Astrocyte (in vitro differentiated cells and primary cell): ENCODE measurements at places on chromosomes 12 and 14. TPM values are rescaled to one million over a fixed set of nuclear protein-coding genes. Genes with fewer than 3 reads are reported as not detected.

DNA sequence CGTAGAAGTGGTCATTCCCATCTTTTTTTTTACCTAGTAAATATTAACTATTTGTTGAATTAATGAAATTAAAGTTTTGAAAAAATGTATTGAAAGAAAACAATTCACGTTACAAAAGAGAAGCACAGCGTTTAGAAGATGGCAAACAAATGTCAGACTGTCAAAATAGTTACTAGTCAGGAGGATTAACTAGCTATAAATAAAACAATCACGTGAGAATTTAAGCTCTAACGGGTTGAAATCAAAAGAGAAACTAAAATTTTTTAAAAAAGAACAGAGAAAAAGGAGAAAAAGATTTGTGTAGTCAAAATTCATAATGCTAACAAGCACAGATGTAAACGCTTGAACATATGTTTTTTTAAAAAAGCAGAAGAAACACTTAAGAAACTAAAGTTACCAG is 26.4 kb downstream of the DDHD1 start:
- H3K27ac ChIP-seq: no peak overlapping the region
- no peak for DNase-seq
- no peak overlapping the region for H3K4me3 ChIP-seq
- no peaks in the 10 kb centered on the region for H3K36me3 ChIP-seq

GRCh38 chr14:55238019-55238680 is 33.1 kb upstream of the FBXO34 start:
- H3K27me3 ChIP-seq: peaks cover 21% of the 10 kb centered on the region
- no peak overlapping the region for H3K4me3 ChIP-seq
- H3K4me1 ChIP-seq: no peaks in the 10 kb centered on the region

- H3K4me1 ChIP-seq: peaks cover 16% of the 10 kb centered on the region
- DNase-seq: peak; percentile 79
- H3K36me3 ChIP-seq: no peaks in the 10 kb centered on the region
- H3K4me3 ChIP-seq: no peak overlapping the region
- no peak overlapping the region for H3K27ac ChIP-seq
Observed at GRCh38 chr12:11695321-11695720, 45.8 kb downstream of the ETV6 start.

GRCh38 chr14:30385925-30386324 is 173.0 kb upstream of the G2E3 start:
- H3K27me3 ChIP-seq: no peaks in the 10 kb centered on the region
- H3K4me1 ChIP-seq: no peaks in the 10 kb centered on the region
- no peak overlapping the region for H3K27ac ChIP-seq

DNA sequence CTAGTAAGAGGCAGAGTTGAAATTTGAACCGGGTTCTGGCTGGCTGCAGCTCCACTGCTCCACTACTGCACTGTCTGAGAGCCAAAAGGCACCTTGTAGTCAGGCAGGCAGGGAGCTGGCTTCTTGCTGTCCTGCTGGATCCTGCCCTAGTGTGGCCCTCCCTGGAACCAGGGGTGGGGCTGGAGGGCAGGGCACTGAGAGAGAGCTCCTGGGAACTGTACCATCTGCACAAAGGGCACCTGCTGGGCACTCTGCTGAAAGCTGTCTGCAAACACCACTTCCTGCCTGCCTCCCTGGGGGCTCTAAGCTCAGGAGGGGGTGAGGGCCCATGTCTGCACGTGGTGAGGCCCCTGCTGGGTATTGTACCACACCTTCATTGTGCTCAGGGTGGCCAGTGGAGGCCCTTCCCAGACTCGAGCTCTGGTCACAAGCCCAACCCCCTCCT is 19.0 kb upstream of the TCL1B start:
- H3K4me3 ChIP-seq: no peak overlapping the region
- no peaks in the 10 kb centered on the region for H3K27me3 ChIP-seq
- H3K27ac ChIP-seq: no peak overlapping the region
- H3K4me1 ChIP-seq: no peaks in the 10 kb centered on the region
- no peaks in the 10 kb centered on the region for H3K36me3 ChIP-seq
- no peak for DNase-seq

DNA sequence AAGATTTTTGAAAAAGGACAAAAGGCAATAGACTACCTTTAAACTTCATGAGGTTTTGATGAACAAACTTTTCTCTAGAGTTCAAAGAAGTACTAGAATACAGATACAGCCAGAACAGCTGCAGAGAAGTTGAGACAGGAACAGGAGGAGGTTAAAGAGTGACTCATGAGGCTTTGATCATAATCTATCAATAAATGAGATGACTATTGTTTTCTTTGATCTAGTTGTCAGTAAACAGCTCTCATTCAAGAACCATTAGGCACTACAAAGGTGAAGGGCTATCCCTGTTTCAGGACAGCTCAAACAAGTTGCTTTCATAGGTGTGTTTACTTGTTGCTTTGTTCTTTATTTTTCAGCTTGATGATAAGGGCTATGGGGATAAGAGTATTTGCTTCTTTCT is 2.4 kb downstream of the WASHC3 start:
- H3K27ac ChIP-seq: no peak overlapping the region
- H3K4me3 ChIP-seq: no peak overlapping the region
- no peaks in the 10 kb centered on the region for H3K27me3 ChIP-seq

CLEC1B gene
- not detected in 2 replicates for total RNA-seq

ATN1 gene
- 94.9 and 97.8 TPM in 2 replicates for total RNA-seq

NYNRIN gene
- 25.4 and 32.0 TPM in 2 replicates for total RNA-seq

SLC41A2 gene
- 34.8 and 35.6 TPM in 2 replicates for total RNA-seq
